Fibroblast of mammary gland (primary cell): ENCODE measurements at places on chromosomes 7 and 10.

- DNase-seq: no peak
Observed at GRCh38 chr10:120349069-120349468, 108.0 kb upstream of the PLPP4 start.

DNA sequence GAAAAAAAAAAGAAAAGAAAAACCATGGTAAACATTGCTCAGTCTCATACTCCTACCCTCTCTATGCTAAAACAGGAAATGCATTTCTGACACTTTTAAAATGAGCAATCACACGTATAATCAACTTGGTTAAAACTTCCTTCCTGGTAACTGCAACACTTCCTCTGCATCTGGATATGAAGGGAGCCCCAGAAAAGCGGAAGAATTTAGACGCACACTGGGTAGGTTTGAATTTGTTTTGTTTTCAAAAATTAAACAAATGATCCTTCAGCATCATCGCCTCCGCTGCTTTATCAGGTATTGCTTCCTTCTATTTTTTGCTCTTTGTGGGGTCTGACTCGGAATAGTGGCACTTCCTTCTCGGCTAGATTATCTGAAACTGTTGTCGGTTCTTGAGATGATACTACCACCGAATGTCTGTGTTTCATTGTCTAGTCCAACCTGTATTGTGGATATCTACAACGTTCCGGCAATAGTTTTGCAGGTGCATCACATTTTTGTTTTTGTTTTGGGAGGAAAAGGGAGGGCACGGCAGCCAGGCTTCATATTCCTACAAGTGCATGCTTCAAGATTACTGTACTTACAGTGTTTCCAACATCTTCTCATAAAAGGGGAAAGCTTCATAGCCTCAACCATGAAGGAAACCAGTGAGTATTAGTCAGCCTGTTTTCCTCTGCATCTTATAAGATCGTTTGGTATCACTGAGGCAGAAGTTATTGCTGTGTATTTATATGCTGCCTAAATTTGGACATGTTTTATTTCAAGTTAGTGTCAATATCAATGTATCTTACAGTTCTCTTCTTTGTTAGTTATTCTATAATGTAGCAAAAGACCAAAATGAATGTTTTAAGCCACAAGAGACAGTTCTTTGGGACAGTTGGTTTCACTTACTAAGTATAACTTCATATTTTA, at the start of gene PIK3CG:
TSS of gene PIK3CG (plus strand) at position 153 of the 912 bp plus-strand sequence. CDS start 2,280 bp downstream, outside the sequence.
- DNase-seq: no peak

DNA sequence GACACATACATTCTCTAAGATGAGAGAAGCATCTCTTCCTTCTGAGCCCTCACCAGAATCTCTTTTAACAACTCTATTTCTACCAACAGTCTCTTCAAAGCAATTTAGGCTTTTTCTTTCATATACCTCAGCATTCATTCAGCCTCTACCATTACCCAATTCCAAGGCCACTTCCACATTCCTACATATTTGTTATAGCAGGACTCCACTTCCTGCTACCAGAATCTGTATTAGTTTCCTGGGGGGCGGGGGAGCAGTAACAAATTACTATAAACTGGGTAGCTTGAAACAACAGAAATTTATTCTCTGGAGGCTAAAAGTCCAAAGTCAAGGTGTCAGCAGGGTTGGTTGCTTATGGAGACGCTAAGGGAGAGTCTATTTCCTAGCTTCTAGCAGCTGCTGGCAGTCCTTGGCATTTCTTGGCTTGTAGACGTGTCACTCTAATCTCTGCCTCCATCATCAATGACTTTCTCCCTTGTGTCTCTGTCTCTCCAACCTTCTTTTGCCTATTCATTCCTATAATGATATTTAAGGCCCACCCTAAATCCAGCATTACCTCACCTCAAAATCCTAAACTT, 7.4 kb downstream of the PRPS1L1 start:
- no peak for DNase-seq

DNA sequence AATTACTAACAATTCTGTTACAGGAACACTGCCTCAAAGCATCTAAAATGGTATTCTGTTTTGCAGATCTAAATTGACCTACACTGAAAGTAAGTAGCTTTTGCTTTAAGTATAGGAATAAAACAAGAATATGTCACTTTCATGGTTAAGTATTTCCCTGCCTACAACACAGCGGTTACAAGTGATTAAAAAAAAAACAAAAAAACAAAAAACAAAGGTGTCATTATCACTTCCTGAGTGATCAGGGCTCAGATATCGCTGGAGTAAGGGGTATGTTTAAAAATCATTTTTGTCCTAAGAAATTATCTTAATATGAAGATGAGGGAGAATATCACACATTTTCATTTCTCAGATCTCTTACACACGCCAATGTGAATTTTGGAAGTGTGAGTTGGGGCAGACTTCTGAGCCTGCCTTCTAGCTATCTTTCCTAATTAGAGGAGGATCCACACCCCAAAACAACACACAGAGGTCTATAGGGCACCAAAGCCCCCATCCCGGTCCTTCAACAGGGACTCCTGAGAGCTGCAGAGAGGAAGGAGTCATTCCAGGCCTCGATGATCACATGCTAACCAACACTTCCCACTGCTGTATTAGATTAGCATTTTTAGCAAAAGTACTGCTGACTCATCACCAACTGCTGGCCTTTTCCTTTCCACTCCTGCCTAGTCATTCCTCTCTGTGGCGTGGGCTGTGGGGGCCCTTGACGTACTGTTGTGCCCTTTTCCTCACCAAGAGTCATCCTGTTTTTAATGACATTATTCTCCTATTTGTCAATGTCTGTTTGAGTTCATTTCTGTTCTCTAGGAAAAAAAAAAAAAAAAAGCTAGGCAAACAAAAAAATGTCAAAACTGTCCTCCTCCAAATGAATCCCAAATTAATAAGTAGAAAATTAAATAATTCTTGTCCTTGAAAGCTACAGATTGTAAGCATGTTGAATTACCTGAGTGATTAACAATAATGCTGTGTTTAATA, 31.2 kb downstream of the PRTFDC1 start:
- peak; percentile 100 for DNase-seq

GRCh38 chr7:12161146-12161545, 49.9 kb upstream of the TMEM106B start:
- no peak for DNase-seq

DNA sequence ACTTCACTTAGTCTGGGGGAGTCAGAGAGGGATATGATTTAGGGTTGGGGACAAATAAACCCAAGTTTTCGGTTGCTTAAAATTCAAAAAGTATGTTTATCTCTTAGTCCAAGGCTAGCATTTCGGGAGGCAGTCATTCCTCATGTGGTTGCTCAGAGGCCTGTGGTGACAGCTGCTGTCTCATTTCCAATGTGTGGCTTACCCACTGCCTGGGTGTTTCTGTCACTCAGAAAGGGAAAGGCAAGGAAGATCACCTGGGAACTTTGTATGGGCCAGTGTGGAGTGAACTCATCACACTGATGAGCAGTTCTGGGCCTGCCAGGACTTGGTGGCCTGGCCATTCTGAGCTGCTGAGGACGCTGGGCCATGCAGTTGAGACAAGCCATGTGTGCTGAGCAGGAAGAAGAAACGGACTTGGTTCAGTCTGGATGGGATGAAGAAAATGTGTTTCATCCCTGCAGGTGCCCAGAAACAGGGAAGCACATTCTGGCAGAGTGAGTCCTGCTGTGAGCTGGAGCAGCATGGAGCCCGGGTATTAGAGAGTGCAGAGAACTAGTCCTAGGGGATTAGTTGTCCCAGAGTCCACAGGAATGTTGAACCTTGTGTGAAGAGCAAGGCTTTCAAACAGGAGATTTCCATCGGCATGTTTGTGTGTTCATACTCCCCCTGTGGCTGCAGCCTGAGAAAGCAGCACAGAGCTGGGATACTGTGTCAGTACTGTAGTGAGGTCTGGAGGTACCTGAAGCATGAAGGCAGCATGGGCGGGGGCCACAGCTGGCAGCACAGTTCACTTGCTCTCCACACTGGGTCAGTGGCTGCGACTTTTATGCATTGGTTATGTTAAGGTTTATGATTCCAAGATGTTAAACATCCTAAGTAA, 211.1 kb upstream of the IGFBP3 start:
- no peak for DNase-seq

GRCh38 chr10:30039988-30040387, 19.4 kb downstream of the JCAD start:
- DNase-seq: no peak
